ENCODE measurements at places on chromosomes 2 and 18.

DNA sequence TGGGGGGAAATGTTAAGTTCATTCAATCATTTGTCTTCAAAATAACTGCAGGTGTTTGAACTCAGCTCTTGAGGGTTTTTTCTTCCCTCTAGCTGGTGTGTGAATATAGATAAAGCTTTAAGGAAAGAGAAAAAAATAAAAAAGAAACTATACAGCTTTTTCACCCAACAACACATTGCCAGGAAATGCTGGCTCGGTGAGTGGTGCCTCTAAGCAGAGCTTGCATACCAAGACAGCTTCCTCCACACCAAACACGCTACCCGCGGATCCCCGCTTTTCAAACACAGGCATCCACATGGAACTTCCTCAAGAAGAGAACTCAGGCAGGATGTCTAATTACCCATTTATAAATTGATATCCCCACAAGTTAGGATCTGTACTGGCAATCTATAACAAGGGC is 69.8 kb upstream of the TANK start:
- DNase-seq: peak; percentile 65

DNA sequence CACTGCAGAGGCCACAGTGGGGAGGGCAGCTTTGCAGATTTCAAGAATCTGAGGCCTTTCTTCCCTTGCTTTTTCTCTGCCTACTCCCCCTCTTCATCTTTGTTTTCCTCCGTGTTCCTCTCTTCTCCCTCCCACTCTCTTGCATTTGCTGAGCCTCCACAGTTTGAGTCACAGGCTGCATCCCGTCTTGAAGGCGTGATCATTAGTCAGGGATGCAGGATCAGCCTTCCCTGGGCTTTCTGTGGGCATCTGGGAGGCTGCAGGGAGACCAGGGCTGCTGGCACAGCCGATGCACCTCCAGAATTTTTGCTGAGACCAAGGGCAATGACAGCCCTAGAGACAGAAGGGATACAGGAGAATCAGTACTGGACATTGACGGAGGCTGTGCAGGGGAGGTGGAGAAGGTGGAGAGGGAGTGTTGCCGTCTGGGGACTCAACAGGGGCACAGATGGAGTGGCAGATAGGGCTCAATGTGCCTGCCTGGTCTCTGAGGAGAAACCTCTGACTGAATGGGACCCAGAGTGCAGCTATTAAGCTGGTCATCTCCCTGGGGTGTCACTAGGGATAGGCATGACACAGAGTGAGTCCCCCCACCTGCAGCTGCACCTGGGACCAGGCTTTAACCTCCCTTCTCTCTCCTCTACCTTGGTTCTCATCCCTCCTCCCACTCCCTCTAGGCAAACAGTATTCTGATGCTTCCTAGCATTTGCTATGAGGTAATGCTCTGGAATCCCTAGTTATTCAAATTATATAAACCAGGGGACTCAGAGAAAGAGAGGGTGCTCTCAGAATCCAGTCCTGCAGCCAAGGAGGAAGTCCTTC is 29.0 kb upstream of the DNAJC27 start:
- DNase-seq: no peak

DNA sequence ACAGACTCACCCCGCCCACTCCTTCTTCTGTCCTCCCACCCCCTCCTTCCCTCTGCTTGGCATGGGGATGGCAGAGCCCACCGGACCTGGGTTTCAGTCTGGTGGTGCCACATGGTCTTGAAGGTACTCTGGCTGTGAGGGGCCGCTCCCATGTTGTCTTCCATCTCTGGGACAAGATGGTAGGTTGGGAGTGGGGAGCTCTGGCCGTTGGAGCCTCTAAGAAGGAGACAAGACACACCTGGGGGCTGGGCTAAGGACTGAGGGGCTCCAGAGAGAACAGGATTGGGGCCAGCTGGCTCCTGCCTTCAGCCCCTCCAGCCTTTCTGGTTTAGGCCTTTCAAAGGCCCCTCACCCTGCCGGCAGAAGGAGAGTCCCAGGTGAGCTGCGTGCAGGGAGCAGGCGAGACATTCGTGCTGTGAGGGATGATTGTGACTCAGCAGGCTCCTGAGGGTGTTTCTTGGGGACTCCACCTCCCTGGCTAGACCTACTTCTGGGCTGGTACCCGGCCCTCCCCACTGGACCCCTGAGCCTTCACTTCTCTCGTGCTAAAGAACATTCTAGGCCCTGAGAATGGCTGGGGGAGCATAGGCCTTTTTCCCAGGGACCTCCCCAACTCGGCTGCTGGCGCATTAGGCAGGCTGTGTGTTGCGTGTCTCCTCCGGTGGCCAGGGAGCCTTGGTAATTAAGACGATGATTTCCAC is 128.2 kb upstream of the HAAO start:
- no peak for DNase-seq

DNA sequence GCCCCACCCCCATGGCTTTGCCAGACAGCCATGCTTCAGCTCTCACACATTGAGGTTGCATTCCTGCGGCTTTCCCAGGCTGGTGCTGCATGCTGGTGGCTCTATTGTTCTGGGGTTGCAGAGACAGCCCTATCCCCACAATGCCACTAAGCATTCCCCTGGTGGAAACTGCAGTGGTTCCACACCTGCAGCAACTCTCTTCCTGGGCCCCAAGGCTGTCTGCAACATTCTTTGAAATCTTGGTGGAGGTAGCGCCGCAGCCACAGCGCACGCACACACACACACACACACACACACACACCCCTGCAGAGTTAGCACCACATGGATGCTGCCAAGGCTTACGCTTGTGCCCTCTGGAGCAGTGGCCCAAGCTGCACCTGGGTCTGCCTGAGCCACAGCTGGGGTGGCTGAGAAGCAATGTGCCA is 21.4 kb downstream of the SFXN5 start:
- no peak for DNase-seq

GRCh38 chr2:150478200-150478974 is 9.1 kb downstream of the RND3 start:
- no peak for DNase-seq

- peak; percentile 25 for DNase-seq
Observed at GRCh38 chr2:109266496-109266895, 137.5 kb downstream of the SH3RF3 start.

DNA sequence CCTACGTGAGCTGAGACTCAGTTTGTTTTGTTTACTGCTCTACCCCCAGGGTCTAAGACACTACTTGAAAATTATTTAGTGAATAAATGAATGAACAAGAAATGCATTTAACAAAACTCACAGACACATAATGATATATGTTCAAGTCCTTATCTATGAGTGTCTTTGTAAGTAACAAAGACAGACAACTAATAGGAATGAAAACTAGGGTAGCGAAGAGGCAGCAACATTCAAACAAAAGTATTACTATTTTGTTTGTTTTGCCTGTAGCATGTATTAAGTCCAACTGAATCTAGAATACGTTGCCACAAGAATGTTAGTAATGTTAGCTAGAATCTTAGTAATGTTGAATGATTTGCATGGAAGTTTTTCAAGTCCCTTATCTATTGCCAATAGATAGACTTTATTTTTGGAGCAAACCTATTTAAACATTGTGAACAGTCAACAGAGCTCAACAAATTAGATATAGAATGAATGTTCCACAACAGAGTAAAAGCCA is 144.8 kb upstream of the VWC2L start:
- DNase-seq: no peak

- DNase-seq: no peak
Observed at GRCh38 chr2:25879133-25879730, 945 bp upstream of the ASXL2 start.

DNA sequence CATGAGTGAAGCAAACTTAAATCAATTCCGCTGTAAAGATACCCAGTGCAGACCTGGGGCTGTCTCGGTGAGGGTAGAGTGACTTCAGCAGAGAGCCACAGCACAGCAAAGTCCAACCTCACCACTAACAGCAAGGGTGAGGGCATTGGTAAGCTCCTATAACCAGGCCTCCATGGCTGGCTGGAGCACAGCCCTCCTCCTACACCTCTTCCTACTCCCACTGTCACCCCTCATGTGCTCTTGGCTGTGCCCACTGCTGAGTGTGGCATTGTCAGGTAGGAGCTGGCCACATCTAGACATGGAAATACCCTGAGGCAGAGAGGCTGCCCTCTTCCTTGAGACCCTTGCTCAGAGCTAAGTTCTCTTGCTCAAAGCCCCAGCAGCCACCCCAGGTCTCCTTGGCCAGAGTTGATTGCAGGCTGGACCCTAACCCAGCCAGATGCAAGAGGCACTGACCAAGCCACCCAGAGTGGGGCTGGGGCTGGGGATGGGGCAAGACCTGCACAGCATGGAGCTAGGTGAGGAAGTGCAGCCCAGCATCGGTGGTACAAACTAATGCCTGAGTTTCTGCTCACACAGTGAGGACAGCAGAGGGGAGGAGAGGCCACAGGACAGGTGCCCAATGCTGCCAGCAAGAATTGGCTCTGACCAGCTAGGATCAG is 77.6 kb upstream of the RAB6C start:
- no peak for DNase-seq

DNA sequence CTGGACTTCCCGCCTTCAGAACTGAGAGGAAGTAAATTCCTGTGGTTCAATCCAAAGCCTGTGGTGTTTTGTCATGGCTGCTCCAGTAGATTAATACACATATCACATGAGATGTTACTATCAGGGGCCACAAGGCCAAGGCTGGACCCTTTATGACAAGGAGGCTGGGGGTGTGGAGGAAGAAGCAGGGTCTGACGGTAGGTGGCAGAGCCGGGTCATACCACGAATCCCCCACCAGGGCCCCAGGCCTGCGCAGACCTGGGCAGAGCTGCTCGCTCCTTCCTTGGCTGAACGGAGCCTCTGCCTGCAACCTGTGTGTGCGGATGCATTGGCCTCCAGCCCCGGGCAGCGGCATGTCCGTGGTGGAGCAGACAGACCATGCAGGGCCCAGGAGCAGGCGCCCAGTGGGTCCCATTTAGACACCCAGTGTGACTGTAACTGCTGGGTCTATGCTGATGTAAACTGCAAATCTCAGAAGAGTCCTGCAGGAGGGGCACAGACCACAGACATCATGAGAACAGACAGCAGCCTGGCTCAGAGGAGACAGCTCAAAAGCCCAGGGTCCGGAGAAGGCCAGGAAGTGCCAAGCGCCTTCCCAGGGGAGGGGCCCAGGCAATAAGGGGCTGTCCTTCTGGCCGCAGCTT is 155.2 kb downstream of the PXDN start:
- DNase-seq: no peak

DNA sequence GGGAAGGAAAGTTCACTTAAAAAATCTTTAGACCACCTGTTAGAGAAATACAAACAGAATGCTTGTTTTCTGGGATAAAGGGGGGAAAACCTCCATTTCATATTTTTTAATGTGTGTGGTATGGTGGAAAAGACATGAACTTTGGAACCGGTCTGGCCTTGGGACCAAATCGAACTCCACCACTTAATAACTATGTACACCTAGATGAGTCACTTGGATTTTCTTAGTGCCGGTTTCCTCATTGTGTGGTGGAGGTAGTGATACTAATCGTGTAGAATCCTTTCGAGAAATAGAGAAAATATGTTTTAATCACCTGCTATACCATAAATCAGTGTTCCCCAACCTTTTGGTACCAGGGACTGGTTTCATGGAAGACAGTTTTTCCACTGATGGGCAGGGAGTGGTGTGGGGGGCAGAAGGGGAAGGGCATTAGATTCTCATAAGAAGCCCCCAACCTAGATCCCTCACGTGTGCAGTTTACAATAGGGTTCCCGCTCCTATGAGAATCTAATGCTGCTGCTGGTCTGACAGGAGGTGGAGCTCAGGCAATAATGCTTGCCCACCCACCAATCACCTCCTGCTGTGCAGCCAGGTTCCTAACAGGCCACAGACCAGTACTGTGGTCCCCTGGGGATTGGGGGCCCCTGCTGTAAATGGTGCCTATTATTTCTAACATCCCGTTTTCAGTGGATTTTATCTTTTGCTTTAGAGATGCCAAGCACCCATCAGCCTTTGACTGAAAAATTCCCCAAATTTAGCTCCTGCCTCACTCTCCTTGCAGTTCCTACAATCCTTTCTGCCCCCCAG is 308.8 kb downstream of the PRKCE start:
- no peak for DNase-seq

DNA sequence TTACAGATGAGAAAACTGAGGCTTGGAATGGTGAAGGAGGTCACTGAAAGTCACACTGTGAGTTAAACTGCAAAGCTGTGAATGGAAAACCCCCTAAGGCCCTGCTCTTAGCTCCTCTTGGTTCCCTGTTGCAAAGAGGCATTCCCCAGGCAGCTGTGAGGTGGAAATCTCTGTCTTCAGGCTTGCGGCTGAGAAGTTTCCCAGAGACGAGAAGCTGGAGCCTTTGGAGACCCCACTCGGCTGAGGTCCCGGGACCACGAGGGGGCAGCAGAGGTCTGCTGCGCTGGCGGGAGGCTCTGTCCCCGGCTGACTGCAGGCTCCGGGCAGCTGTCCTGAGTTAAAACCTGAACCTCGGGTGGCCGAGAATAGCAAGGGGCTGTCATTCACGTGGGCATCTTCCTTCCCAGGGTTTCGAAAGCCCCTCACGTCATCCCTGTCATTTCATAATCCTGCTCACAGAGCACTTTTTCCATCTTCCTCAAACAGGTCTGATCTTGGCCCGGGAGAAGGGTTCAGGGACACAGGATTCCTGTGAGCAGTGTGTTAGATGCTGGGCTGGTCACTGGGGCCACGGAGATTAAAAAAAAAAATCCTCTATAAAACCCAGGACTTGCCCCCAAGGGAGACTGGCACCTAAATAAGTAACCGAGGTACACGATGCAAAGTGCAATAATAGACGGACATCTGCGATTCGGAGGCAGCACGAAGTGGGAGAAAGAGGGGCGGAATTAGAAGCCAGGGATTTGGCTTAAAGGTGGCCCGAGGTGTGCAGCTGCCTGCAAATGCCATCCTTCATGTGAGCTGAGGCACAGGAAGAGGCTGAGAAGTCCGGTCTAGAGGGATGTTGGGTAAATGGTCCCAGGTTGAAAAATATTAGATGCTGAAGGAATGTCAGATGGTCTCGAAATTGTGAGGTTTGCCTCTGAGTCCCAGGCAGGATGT is 24.6 kb upstream of the ATOH8 start:
- peak; percentile 73 for DNase-seq

GRCh38 chr18:77203071-77203470 is 46.6 kb upstream of the GALR1 start:
- no peak for DNase-seq

DNA sequence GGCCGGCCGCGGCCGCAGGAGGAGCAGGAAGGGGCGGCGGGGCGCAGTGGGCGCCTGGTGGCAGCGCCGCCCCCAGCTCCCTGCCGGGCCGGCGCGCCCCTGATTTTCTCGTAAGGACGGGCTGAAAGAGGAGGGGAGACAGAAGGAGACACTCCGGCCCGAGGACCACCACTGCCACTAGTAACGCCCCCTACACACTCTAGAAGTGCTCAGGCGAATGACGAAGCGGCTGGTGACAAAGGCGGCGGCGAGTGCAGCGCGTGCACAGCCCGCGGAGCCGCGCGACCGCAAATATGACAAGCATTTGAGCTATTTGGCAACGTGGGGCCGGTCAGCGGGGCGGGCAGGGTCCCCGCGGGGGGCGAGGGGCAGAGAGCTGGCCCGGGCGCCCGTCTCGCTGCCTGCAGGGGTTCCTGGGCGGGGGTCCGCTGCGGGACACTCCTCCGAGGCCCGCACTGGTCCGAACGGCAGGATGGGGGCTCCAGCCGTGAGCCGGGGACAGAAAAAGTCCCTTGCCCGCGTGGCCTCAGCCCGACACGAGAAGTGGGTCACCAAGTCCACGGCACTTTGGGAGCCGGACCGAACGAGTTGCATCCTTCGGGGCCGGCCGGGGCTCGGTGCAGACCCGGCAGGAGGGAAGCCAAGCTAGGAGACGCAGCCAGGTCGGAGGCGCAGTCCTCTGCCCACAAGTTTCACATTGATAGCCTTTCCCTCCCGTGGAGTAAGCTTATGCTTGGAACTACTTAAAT is 524 bp upstream of the SERTAD2 start:
- DNase-seq: no peak

- DNase-seq: no peak
Observed at GRCh38 chr18:76658627-76659026, 163.6 kb upstream of the ZNF516 start.

- DNase-seq: no peak
Observed at GRCh38 chr2:235986361-235986760, 181.8 kb downstream of the GBX2 start.

Data from Peyer's patch (tissue), 4 donors.